Articular chondrocyte of knee joint (primary cell): ENCODE measurements at places on chromosomes 13 and 19. TPM values are rescaled to one million over a fixed set of nuclear protein-coding genes. Genes with fewer than 3 reads are reported as not detected.

The KIR2DL4 gene
- total RNA-seq: not detected in 2 replicates

The ZNF579 gene
- 6.5 and 8.9 TPM in 2 replicates for total RNA-seq

The NCAN gene
- total RNA-seq: not detected in 2 replicates

The ATP8A2 gene
- total RNA-seq: 0.11 and 0.13 TPM in 2 replicates

The TARM1 gene
- not detected in 2 replicates for total RNA-seq
